ENCODE measurements at places on chromosomes 7 and 10. TPM values are rescaled to one million over a fixed set of nuclear protein-coding genes. Genes with fewer than 3 reads are reported as not detected.

GRCh38 chr10:62268027-62268398 lies 631 bp downstream of the RTKN2 start:
- peak; percentile 28 for DNase-seq

Gene SEMA3E
- polyA plus RNA-seq: 1.3 TPM

DNA sequence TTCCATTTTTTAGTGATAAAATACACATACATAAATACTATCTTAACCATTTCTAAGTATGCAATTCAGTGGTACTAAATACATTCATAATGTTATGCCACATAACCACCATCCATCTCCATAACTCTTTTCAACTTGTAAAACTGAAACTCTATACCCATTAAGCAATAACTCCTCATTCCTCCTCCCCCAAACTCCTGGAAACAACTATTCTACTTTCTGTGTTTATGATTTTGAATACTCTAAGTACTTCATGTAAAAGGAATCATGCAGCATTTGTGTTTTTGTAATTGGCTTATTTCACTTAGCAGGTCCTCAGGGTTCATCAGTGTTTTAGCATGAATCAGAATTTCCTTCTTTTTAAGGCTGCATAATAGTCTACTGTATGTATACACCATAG lies 131.8 kb downstream of the TES start:
- no peak for DNase-seq

Gene SYCE1
- polyA plus RNA-seq: 0.42 TPM

DNA sequence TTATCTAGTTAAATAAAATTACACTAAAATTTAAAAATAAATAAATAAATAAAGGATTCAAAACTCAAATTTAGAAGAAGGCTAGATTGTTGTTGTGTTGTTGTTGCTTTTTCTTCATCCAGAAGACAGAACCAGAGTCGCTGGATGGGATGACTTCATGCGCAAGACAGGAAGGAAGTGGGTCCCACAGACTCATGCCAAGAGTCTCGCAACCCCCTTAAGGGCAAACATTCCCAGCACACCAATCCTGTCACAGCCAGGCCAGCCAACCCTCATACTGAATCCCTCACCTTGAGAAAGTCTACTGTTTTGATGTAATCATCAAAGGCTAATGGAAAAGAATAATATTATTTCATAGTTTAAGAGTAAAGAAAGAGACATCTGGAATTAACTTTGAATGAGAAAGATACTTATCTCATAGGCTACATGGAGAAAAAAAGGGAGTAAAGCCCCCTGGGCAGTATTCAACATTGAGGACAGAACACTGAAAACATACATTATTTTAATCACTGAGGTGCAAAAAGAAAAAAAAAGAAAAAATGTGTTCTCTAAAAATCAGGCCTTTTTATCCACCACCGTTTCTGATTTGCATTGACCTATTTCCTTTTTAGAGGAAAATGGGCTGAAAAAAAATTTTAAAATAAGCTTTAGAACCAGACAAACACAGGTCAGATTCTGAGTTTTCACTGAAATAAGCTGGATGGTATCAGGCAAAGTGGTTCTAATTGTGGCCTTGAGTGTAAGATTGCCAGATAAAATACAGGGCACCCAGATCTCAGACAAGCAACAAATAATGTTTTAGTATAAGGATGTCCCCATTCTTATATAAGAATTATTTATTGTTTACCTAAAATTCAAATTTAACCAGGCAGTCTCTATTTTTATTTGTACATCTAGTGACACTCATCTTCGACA lies 826.5 kb downstream of the TNS3 start:
- DNase-seq: no peak

Gene MACC1
- polyA plus RNA-seq: 10.8 TPM

Gene TBXAS1
- polyA plus RNA-seq: 35.8 TPM

DNA sequence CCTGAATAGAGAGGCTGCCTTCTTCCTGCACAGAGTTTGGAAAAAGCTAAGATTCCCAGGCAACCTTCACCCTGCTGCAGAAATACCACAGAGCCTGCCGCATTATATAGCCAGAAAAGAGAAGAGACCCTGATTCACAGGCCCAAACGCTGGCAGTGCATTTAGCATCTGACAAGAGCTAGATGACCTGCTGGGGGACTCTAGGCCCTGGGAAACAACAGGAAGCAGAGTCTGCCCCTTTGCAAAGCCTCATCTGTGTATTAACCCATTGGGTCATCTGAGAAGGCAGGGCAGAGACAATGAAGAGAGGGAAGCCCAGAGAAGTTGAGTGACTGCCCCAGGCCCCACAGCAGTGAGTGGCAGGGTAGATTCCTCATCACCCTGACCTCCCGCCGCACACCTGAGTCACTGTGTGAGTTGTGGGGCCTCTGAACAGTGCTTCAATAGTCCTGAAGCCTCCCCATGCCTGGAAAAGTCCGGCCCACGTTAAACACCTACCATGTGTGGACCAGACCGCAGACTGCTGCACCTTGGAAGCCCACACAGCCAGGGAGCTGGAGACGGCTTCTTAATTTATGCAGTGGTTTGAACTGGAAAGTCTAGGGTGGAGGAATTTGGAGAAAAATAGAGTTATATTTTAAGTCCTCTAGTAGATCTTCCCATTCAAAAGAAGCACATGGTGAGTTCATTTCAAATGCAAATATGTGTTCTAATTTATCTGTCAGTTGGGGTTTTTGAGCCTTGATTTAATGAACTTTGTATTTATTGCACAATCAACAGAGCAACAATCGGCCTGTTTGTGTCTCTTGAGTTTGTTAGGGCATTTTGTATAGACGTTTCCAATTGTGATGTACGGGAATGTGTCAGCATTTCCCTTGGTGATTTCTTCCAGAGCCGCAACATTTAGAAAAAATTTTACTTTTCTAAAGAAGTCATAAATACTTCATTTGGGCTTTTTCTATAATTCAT lies 80.4 kb upstream of the GPR26 start:
- no peak for DNase-seq

Gene CDC14C
- polyA plus RNA-seq: 0.08 TPM

DNA sequence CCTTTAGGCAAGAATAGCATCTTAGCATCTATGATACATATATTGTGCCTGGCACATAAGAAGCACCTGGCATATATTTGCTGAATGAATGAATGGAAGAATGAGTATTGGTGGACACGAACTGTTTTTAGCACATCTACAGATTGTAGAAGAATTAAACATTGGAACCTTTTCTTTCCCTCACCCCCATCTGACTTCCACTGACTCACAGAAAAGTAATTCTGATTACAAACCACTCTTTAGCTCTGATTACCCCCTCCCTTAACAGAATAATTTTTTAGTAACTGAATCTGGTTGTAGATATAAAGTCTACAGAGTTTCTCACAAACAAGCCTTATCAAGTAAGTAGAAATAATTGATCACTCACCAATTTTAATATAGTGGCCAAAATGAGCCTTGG lies 31.9 kb downstream of the SLC26A4 start:
- DNase-seq: no peak

DNA sequence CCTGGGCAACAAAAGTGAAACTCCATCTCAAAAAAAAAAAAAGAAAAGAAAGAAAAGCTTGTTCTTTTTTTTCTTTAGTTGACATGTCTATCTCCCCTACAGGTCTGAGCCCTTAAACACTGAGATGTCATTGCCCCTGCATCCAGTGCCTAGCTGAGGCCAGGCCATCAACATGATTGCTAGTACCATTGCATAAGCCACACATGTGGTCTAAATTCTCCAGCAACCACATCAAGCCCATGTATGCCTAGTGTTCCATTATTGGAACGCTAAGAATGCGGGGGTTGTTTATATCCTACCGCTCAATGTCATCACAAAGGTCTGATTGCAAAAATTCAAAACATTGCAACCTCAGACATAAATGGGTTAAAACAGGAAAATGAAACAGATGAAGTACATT lies 62.7 kb downstream of the NPTX2 start:
- DNase-seq: no peak

Gene GDI2
- polyA plus RNA-seq: 336 TPM

DNA sequence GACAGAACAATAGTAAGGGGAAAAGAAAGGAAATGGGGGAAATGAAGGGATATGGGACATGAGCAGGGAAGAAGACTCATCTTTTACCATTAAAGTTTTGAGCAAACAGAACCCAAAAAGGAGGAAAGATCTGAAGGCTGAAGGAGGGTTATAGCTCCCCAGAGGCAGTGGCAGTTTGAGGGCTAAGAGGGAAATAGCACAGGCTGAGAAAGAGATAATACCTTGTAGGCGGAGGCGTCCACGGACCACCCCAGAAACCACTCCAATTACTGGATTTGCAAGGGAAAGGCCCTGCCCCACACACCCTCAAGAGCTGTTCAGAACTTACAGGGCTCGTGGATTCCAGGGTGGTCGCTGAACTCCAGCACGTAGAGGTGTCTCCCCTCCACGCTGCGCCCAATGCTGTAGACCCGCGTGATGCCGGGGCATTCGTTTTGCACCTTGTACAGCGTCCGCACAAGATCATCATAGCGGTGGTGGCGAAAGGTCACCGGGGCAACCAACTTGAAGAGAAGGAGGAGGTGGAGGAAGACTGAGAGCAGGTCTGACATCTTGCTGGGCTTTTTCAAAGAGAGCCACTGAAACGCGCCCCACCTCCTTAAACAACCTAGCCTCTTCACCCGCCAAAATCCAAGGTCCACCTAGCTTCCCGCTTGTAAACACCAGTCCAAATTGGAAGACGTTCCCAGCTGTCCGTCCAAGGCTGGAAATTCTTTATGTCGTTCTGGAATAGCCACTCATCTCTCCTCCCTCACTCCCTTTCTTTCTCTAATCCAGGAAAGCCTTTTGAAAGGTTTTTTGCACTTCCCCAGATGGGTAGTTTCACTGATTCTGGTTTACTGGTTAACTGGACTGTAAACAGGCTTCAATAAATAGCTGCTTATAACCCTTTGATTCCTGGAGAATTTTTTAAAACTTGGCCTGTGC lies at the start of gene CPN1:
CPN1 (minus strand) TSS at position 795 of the 927 bp plus-strand sequence; CDS start at position 551, 244 bp downstream.
- DNase-seq: no peak

Gene ATP6V0E2
- polyA plus RNA-seq: 19.2 TPM

Gene MLXIPL
- polyA plus RNA-seq: 4.8 TPM

DNA sequence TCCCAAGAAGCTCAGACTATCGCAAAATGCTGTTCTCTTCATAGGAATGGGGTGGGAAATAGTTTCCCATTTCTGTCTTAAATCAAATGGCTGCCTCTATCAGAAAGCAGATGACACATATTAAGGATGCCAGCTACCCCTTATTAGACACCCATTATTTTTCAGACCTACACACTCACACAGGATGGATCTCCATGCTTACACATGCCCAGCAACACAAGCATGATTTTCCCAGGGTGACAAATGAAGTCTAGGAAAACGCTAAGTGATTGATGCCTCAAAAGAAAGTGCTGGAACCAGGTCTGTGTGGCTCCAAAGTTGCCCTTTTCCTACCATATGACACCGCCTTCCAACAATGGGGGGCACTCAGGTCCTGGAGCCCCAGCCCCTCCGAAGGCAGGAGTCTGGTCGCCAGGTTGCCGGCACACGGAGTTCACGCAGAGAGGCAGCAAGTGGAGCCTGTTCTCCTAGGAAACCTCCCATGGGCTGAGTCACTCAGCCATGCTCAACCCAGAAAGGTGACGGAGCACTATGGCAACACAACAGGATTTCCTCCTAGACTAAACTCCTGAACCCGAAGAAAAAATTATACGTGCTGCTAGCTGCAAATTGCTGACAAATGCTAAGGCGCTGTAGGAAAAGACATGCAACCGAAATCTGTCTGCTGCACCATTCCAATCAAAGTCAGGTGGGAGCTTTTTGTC lies 19.8 kb downstream of the VOPP1 start:
- peak; percentile 67 for DNase-seq

Gene CTAGE4
- polyA plus RNA-seq: 1.0 TPM

DNA sequence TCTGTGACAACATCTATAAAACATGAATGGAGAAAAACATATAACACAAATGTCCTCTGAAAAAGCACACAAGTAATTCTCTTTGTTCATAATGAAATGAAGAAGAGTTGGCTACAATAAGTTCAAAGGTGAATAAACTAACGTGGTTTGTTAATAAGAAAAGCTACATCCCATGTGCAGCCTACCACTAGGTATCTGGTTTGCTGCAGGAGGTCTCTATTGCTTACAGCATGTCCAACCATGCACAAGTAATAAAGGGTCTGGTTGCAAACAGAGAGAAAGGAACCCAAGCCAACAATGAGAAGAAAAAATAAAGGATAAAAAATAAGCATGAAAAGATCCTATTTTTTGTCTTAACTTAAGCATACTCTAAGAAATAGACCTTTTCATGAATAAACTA lies 139.2 kb downstream of the CHCHD3 start:
- DNase-seq: no peak

Gene DLX6
- polyA plus RNA-seq: not detected

Gene RBM33
- 44.2 TPM for polyA plus RNA-seq

Gene MGMT
- 13.8 TPM for polyA plus RNA-seq

DNA sequence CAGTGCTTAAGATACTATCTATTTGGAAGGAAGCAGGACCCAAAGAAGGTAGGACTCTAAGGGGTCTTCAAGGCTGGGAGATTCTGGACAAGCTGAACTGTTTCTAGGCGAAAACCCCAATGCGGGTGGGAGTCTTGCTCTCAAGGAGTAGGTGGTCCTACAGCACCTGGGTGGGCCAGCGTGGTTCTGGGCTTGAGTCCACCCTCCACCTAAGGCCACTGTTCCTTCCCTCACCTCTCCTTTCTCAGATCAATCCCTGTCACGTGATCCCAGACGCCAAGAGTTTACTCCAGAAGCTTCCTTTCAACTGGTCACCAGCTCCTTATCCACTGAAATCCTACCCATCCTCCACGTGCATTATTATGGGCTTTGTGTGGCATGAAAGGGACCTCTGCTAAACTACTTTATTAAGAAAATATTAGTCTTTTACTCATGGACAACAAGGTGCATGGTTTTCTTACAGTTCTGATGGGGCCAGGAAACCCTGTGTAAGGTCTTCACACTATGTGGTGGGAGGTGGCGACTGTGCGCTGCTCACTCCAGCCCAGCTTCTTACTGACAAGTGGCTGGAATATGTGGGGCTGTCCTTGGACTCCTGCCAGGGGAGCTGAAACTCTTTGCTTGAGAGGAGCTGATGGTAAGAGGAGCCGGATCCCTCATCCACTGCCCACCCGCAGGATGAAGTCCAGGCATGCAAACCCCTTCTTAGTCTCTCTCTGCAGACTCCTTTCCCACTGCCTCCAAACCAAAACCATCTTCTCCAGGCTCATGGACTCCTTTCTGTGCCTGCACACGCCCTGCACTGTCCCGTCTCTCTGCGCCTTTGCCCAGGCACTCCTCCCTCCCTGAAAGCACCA lies 1.6 kb downstream of the ZNF746 start:
- peak; percentile 74 for DNase-seq

GRCh38 chr10:51685768-51686167 lies 13.6 kb downstream of the CSTF2T start:
- no peak for DNase-seq

Gene GPR15LG
- polyA plus RNA-seq: 0.52 TPM

DNA sequence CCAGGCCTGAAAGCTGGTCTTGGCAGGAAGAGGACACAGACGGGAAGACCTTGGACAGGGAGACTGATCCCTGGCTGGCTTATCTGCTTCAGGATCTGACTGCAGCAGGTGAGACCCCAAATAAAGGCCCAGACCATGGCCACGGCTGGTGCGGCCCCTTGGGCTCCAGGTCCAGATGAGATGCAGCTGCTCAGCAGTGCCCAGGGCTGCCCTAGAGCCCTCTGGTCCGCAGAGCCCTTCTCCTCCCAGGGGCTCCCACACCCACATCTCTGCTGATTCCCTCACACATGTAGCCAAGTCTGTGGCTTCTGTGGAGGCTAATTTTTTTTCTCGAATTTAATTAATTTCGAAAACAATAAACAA lies 46.3 kb downstream of the VIPR2 start:
- no peak for DNase-seq

GRCh38 chr7:108613949-108614381 lies 44.3 kb downstream of the DNAJB9 start:
- no peak for DNase-seq

- DNase-seq: no peak
Measured at GRCh38 chr10:33680036-33680435, 345.6 kb upstream of the NRP1 start.

Measured in left kidney (tissue), 8 donors.